AML-193 (cell line): ENCODE measurements at places on chromosomes 16 and 17.

- no peak for DNase-seq
Observed at GRCh38 chr16:25192096-25192495, 24.7 kb upstream of the AQP8 start.

DNA sequence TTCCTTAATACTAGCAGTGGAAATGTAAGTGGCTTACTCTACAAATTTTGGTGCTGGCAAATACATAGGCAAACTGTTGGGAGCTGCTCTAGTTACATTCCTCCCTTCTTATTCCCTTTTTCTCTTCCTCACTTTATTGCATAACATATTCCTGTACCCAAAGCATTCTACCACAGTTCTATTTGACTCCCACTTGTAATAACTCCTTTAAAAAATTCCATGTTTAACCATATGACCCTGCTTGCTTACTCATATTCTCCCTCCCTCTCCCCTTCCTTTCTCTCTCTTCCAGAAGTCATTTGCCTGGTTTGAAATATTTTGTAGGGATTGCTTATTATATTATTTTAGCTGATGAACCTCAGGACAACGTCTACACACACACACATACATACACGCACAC lies 22.7 kb downstream of the NQO1 start:
- DNase-seq, result no peak

GRCh38 chr16:3694051-3694450 lies 23.3 kb downstream of the TRAP1 start:
- no peak for DNase-seq

GRCh38 chr17:77366558-77367245 lies 225.9 kb downstream of the SEC14L1 start:
- DNase-seq, result no peak

DNA sequence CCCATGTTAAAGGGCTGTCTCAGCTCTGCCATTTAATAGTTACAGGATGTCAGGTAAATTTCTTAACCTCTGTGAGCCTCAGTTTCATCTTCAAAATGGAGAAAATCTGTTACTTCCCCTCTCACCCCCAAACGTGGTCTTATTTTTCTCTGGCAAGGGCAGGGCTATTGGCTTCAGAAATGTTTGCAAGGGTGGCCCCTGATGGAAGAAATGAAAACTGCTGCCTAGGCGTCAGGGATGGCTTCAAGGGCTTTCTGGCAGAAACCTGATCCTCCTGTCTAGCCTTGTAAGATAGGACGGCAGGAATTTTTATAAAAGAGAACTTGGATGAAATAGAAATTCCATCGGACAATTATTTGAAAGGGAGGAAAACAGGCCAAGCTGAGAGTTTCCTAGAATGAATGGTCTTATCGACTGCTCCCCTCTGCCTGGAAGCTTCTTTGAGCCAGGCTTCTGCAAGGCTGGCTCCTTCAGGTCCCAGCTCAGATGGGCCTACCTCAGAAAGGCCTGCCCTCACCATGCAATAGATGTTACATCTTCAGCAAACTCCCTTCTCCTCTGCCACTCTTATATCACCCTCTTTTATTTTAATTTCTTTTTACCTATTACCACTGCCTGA lies 43.0 kb upstream of the TANGO6 start:
- peak; percentile 29 for DNase-seq

DNA sequence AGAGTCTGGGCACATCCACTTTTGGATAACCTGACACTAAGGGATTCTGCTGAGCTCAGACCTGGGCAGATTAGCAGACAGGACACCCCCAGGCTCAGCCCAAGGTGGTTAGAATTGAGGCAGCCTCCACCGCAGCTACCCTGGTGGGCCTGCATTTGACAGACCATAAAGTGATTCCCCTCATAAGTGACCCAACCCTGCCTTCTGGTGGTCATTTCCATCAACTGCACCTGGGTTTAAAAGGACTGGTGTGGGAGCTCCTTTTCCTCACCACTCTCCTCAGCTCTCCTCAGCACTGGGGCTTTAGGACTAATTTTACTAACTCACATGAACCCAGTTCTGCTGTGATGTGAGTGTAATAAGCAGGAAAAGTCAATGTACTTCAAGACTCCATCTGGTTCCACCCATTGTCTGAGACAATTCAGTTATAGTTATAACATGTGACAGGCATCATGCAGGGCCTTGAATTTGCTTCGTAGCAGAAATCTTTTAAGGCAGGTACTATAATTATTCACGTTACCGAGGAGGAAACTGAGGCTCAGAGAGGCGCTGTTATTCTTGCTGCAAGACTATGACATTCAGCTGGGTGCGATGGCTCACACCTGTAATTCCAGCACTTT lies 42.5 kb downstream of the MYH3 start:
- no peak for DNase-seq

GRCh38 chr17:63832455-63832854 lies 5.0 kb upstream of the FTSJ3 start:
- DNase-seq, result no peak

GRCh38 chr17:82356845-82357355 lies 2.1 kb upstream of the TEX19 start:
- DNase-seq, result no peak

DNA sequence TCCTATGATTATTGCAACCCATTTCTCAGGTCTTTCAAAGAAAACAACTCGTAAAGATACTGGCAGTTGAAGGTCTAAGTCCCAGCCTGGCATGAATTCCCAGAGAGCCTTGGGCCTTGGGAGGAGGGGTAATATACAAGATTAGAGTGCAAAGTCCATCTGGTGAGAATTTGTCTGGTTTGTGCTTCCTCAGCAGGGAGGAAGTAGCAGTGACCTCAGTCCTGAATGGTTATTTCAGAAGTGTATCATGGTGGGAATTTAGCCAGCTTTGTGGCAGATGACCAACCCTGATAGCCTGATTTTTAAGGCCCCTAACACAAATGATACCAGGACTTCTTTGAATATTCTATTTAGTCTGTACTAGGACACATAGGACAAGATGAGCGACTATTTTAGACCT lies 151.2 kb upstream of the TBX2 start:
- peak; percentile 62 for DNase-seq

GRCh38 chr16:57648581-57649442 lies 19.3 kb upstream of the ADGRG3 start:
- DNase-seq, result peak; percentile 80

DNA sequence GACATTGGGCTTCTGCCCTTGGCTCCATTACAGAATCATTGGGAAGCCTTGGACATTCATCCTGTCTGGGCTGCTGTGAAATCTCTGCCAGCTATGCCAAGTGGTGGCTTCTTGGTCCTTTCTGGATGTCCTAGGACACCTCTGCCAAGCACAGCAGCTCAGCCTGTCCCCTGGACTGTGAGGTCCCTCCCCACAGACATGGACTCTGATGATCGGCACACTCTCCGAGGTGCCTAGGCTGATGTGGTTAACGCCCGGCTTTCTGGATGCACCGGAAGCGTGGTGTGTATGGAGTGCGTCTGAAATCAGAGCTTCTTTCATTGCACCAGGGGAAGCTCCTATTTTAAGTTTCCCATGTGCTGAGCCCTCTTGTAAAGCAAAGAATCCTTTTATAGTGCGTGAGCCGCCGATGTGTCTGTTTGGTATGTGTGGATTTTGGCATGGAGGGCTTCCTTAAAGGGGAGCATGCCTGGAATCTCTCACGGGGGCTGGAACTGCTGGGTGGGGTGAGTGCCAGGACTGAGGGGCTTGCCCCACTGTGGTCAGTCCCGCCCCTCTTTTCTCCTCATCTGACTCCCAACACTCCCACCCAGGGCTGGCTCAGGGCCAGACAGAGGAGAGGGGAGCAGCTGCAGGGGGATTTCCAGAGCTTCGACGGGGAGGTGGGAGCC lies 7.0 kb upstream of the ARHGAP23 start:
- no peak for DNase-seq

GRCh38 chr17:17852930-17853329 lies 16.1 kb upstream of the SREBF1 start:
- no peak for DNase-seq

- no peak for DNase-seq
Observed at GRCh38 chr17:75367312-75367711, 38.2 kb downstream of the GRB2 start.

DNA sequence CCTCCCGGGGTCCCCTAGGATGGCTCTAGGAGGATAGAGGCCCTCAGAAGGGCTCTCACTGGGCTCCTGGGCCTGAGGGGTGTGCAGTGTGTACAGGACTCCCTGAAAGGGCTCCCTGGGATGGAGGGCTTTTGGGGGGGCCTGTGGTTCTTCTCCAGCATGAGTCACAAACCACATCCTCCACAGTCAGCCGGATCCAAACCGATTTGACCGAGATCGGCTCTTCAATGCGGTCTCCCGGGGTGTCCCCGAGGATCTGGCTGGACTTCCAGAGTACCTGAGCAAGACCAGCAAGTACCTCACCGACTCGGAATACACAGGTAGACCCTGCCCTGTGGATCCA lies 4.5 kb downstream of the TRPV2 start:
- DNase-seq, result no peak

DNA sequence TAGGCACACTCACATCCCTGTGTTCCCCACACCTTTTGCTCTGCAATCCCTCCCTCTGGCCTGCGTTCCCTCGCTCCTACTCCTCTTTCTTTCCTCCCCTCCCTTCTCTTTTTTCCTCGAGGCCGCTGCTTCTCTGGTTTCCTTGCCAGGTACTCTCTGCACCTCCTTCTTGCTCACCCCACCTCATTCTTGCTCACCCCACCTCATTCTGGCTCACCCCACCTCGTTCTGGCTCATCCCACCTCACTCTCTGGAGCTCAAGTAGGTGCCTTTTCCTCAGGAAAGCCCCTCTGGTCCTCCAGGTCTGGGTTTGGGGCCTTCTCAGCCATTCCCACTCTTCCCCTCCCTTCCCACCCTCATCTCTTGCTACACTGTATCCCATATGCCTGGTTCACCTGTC lies 103.5 kb downstream of the PLCG2 start:
- no peak for DNase-seq

GRCh38 chr16:4060823-4061222 lies 55.4 kb downstream of the ADCY9 start:
- DNase-seq, result no peak

DNA sequence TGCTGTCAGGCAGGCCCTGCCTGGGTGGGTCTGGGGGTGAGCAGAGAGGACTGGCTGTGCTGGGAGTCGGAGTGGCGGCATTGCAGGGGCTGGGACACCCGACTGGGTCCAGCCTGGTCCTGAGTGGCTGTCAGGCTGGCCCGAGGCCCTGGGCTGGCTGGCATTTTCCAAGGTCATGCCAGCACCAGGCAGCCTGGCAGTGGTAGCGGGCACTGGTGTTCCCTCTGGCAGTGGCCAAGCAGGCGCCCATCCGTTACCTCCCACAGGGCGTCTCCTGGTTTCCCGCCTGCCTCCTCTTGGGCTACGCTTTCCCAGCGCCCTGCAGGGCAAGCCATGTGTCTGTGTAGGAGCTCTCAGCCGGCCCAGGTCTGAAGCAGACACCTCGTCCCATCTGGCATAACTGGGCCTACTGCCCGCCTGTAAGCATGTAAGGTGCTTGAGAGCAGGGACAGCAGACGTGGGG lies 5.7 kb upstream of the PKMYT1 start:
- DNase-seq, result no peak

DNA sequence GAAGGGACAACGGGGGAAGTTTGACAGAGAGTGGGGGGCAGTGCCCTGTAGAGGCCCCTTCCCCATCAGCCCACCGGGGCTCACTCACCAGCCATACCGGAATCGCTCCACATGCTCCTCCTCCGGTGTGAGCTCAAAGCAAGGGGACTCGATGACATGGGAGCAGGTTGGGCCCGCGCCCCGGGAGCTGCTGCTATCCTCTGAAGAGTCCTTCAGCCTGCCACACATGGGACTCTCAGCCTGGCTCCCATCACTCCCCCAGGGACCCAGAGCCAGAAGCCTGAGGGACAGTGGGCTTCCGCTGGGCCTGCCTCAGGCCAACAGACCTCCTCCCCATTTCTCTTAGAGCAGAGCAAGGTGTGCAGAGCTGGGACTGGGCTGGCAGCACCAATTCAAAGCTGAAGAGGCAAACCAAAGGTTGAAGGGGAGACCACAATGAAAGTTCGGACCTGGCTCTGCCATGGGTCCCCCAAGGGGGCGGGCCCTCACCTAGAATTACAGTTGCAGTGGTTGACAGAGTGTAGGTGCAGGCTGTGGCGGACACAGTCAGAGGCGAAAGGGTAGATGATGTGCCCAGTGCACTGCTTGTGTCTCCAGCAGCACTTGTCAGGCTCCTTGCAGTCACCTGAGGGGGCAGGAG lies 7.3 kb downstream of the PROCA1 start:
- DNase-seq, result no peak

DNA sequence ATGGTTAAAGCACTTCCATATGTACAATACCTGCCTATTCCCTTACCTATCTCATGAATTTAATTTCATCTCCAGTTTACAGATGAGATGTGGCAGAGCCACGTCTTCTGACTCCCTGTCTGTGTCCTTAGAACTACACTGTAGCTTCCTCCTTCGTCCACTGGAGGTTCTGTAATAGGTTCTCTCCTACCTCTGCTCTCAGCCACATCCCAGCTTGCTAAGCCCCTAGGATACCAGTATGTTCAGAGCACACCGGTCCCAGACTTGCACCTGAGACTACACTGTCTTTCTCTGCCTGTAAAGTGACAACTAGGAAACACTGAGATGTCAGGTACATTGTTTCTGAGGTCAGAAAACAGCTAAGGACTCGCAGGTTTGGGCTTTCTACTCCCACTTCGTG lies 3.8 kb upstream of the RASL10B start:
- no peak for DNase-seq

GRCh38 chr16:24166661-24167528 lies 89.2 kb upstream of the CACNG3 start:
- DNase-seq, result no peak

- DNase-seq, result no peak
Observed at GRCh38 chr16:79816081-79816497, 215.6 kb upstream of the MAF start.

GRCh38 chr17:3959295-3959899 lies 4.8 kb downstream of the ATP2A3 start:
- no peak for DNase-seq

DNA sequence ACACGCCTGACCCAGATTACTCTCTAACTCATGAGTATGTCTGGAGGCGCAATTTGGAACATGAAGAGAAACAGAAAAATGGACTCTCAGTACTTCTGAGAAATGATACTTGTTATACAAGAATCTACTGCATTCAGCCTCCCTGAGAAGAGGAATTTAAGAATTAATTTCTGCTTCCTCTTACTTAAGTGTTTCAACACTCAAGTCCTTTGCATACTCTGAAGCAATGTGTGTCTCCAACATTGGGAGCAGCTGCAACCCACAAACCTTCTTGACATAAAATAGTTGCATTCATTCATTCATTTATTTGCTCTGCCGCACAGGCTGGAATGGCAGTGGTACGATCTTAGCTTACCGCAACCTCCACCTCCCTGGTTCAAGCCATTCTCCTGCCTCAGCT lies 199.8 kb downstream of the NPIPA7 start:
- DNase-seq, result no peak

DNA sequence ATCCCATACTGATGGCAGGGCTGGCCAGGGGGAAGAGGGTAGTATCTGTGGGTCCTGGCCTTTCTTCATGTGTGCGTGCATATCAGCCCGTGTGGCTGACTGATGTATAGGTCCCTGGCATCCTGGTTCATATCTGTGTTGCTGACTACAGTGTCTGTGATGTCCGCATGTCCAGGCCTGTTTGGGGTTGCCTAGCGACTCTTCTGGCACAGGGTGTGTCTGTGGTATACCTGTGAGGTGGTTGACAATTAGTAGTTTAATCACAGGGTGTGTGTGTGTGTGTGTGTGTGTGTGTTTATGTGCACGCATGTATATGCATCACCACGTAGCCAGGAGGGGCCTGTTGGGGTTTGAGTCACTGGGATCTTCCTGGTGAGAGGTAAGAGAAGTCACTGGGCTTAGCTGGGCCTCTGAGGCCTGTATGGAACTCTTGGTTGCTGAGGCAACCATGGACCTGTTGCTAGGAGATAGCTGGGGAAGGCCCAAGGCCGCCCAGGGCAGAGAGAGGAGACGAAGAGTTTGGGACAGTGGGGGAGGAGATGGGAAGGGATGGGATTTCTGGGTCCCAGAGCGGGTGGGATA lies 603 bp upstream of the TMEM95 start:
- no peak for DNase-seq

GRCh38 chr17:2035541-2036488 lies 5.9 kb downstream of the DPH1 start:
- no peak for DNase-seq
